ENCODE measurements at places on chromosomes 5 and 9. TPM values are rescaled to one million over a fixed set of nuclear protein-coding genes. Genes with fewer than 3 reads are reported as not detected.

DNA sequence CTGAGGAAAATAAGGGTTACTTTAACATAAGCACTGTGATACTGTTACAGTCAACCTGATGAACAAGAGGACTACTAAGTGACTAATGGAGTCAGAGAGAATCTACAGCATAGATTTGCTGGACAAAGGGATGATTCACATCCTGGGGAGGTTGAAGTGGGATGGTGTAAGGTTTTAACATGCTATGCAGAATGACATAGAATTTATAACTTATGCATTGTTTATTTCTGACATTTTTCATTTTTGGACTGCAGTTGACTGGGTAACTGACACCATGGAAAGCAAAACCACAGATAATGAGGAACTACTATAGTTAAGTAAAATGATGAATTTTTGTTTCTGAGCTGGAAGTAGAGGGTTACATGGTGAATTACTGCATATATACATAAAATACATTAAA lies 389.2 kb downstream of the MAT2B start:
- peak; percentile 83 for DNase-seq
- peaks cover 25% of the 10 kb centered on the region for H3K4me1 ChIP-seq
- H3K36me3 ChIP-seq: no peaks in the 10 kb centered on the region
- H3K27me3 ChIP-seq: no peaks in the 10 kb centered on the region

Gene PRDM9
- total RNA-seq: not detected

- H3K4me3 ChIP-seq: no peak overlapping the region
- H3K27ac ChIP-seq: no peak overlapping the region
- H3K4me1 ChIP-seq: peaks cover 7% of the 10 kb centered on the region
- DNase-seq: peak; percentile 1
- no peaks in the 10 kb centered on the region for H3K36me3 ChIP-seq
Observed at GRCh38 chr9:85715587-85715986, 26.2 kb downstream of the AGTPBP1 start.

Gene NDOR1
- 18.0 TPM for total RNA-seq

- H3K27me3 ChIP-seq: no peaks in the 10 kb centered on the region
- H3K27ac ChIP-seq: no peak overlapping the region
- H3K36me3 ChIP-seq: no peaks in the 10 kb centered on the region
- no peak overlapping the region for H3K4me3 ChIP-seq
Observed at GRCh38 chr5:144378681-144379080, 208.0 kb downstream of the KCTD16 start.

- H3K4me1 ChIP-seq: no peaks in the 10 kb centered on the region
- no peak overlapping the region for H3K4me3 ChIP-seq
- no peak overlapping the region for H3K27ac ChIP-seq
- no peaks in the 10 kb centered on the region for H3K27me3 ChIP-seq
Observed at GRCh38 chr5:12019306-12019705, 115.1 kb upstream of the CTNND2 start.

- peaks cover 36% of the 10 kb centered on the region for H3K4me1 ChIP-seq
- DNase-seq: peak; percentile 42
- H3K27ac ChIP-seq: peak overlapping the region; percentile 99
- H3K27me3 ChIP-seq: no peaks in the 10 kb centered on the region
Observed at GRCh38 chr5:179700401-179700918, 1.7 kb downstream of the CANX start.

DNA sequence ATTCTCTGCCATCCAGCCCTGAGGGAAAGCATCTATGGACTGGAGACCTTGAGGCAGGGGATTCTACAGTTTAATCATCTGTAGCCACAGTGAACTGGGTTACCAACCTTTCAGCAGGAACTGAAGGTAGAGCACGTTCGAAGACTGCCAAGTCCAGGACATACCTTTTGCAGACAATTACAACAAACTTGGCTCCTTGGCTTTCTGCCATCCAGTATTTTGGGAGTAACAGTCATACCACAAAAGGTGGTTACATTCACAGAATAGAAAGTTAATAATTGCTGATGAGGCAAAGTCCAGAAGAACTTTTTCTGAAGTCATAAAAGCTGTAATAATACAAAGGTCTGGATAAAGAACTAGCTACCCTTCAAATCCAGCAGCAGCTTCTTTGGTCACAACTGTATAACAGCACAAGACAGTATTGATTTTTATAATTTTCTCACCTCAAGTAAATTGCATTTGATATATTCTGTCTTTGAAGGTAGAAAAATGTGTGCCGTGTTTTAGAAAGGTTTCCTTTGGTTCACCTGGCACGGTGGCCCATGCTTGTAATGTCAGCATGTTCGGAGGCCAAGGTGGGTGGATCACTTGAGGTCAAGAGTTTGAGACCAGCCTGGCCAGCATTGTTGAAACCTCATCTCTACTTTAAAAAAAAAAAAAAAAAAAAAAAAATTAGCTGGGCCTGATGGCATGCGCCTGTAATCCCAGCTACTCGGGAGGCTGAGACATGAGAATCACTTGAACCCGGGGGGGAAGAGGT lies 236.6 kb downstream of the NR3C1 start:
- peaks cover 29% of the 10 kb centered on the region for H3K4me1 ChIP-seq
- H3K27me3 ChIP-seq: no peaks in the 10 kb centered on the region
- peak overlapping the region; percentile 71 for H3K27ac ChIP-seq
- no peak overlapping the region for H3K4me3 ChIP-seq
- peak; percentile 50 for DNase-seq
- no peaks in the 10 kb centered on the region for H3K36me3 ChIP-seq

Gene PCDHGA7
- 0.86 TPM for total RNA-seq

All from MCF 10A (cell line).